ENCODE measurements at places on chromosomes 5 and 9.
A peak's percentile ranks its signal among the peaks of the same experiment; 100 is the strongest.

DNA sequence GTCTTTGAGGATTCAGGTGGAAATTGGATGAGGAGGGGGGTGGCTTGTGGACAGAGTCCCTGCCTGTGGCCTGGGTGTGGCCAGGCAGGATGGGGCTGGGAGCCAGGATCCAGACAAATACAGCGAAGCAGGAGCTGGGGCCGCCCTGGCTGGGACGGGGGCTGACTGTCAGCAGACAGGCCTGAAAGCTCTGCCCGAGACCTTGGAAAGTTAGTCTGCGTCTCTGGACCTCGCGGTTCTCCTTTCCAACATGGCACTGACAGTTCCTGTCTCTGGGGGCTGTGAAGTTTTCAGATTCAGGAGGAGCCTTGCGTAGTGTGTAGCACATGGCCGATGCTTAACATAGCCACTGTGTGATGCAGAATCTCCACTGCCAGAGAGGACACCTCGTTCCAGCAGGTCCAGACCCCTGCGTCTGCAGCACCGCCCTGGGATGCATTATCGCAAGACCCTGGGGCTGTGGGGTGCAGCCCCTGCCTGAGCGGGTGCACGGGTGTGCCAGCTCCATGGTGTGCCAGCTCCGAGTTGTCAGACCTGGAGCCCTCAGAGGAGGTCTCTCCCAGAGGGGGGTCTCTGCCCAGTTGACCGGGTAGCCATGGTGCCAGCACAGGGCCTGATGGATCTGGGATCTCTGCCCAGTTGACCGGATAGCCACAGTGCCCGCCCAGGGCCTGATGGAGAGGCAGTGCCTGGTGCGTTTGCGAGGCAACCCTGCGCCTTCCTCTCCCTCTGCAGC lies 89.3 kb downstream of the COL5A1 start:
- no peak for DNase-seq

GRCh38 chr5:146606893-146607292 lies 90.9 kb upstream of the GPR151 start:
- no peak for DNase-seq

GRCh38 chr5:25224316-25224982 lies 579.7 kb upstream of the CDH10 start:
- peak; percentile 29 for DNase-seq

- DNase-seq = peak; percentile 16
Observed at GRCh38 chr9:98256756-98257155, 1.3 kb upstream of the TBC1D2 start.

DNA sequence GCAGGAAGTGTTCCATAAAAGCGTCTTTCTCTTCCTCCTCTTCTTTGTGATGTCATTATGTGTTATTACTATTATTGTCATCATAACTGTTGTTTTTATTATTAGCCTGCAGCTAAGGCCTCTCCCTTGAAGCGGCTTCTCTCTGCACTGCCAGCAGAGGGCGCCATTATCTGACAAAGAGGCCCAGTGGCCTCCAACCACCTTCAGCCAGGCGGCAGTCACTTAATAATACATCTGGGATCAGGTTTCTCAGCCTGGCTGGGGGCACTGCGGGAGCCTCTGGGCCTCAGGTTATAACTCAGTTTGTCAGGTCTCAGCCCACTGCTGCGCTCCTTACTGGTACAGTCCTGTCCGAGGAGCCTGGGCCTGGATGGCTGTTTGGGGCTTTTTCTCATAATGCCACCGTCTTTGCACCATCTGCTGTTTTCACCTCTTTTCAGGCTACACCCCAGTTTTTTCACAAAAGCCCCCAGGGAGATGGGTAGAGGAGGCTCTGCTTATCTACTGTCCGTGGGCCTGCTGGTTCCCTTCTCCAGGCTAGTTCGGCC lies 281.9 kb downstream of the NSG2 start:
- DNase-seq = peak; percentile 95

DNA sequence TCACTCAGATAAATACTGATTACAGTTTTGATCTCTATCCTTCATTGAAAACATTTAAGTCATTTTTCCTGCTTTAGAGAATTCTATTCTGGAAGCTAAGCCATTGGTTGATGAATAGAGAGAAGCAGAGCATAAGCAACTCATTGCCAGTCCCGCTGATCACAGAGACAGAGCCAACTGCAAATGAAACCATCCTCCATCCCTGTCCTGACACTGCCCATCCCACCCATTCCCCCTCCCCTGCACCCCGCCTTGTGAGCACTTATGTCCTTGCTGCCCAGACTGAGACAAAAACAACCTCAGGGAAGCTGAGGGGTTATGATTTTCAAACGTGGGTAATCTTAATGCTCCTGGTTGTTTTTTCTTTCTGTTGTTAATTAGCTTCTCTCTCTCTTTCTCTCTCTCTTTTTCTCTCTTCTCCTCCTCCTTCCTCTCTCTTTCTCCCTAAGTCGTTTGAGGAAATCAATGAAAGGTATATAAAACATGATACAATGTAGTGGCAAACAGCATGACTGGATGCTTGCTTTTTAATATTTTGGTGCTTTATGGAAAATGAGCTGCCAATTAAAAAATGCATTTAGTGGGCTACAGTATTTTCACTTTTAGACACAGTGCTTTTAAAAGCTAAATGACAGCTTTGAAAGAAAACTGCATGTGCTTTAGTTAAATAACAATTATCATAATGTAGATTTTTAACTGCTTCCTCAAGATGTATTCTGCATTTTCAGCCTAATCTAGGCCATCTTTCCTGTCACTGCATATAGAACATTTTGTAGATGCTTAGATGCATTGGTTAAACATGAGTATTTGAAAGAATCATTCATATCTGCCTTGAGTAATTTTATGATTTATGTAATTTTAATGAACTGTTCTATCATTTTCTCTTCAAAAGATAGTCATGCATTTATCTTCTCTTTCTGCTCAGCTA lies 57.3 kb downstream of the CMYA5 start:
- DNase-seq = no peak

DNA sequence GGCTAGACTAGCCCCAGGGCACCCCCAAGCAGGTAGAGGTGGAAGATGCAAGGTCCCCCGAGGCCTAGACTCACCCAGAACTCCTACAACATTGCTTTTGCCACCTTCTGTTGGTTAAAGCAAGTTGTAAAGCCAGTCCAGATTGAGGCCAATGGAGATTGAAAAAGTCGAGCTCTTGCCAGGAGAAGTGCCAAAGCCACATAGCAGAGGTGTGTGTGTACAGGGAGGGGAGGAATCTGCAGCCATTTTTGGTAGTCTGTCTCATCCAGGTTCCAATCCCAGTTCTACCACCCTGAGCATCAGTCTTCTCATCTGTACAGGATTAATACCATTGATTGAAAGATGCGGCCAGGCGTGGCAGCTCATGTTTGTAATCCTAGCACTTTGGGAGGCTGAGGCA lies 12.3 kb upstream of the URM1 start:
- DNase-seq = no peak

DNA sequence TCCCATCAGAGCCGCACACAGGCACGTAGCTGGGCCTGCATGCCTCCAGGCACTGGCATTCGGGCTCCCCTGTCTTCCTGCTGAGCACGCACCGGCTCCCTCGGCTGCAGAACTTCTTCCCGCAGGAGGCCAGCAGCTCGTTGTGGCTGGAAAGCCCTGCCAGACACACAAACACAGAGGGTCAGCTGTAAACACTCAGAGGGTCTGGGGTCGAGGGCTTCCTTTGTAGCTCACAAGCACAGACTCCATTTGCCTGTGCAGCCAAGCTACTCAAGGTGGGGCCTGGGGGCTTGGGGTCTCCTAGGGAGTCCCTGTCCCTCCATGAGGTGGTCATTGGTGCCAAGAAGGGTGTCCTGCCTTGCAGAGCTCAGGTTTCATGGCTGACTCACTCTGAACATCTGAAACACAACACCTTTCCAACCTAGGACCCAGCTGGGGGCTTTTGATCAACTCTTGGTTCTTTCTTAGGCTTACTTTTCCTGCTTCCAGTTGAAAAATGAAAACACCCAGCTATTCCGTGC lies 211.4 kb downstream of the FSTL4 start:
- no peak for DNase-seq

DNA sequence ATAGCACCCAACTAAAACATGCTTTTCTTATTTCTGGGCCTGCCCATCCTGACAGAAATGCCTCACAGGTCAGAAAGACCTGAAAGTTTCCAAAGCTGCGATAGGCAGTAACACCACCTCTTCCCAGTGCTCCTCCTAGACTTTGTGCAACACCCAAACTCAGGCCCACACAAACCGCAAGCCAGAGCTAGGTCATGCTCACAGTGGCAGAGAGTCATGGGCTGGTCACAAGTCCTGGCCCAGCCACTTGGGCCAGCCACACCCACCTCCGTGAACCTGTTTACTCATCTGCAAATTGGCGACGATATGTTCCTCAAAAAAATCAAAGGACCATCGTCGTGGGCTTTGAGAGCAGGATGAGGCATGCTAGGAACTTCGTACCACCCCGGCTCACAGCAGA lies 44.0 kb upstream of the SLC25A51 start:
- no peak for DNase-seq

GRCh38 chr5:10480237-10480985 lies 38.7 kb downstream of the ROPN1L start:
- no peak for DNase-seq

GRCh38 chr5:127001621-127002296 lies 28.6 kb downstream of the MARCHF3 start:
- DNase-seq = no peak

GRCh38 chr5:143923634-143924266 lies 111.8 kb downstream of the HMHB1 start:
- DNase-seq = no peak

DNA sequence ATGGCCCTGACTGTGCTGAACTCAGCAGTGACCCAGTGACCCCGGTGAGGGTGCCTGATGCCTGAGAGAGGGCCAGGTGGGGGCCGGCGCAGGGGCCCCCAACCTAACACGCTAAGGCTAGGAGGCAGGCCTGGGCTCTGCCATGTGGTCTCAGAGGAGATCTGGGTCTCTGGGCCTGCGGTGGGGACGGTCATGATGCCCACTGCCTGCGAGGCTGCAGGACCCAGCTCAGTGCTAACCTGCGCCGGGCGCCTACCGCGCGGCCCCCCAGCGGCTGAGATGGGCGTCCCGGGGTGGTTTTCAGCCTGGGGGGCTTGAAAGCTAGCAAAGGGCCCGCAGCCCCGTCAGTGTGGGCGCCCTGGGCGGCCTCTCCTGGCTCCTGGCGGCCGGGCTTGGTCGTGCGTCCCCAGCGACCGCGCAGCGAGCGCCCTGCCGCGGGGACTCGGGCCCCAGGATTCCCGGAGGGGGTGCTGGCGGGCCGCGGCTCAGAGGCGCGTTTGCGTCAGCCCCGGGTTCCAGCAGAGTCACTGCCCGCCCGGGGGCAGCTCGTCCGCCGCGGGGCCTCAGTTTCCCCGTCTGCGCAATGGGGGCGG lies 2.5 kb downstream of the EGFL7 start:
- peak; percentile 62 for DNase-seq

GRCh38 chr5:112958093-112959088 lies 18.2 kb upstream of the DCP2 start:
- no peak for DNase-seq

DNA sequence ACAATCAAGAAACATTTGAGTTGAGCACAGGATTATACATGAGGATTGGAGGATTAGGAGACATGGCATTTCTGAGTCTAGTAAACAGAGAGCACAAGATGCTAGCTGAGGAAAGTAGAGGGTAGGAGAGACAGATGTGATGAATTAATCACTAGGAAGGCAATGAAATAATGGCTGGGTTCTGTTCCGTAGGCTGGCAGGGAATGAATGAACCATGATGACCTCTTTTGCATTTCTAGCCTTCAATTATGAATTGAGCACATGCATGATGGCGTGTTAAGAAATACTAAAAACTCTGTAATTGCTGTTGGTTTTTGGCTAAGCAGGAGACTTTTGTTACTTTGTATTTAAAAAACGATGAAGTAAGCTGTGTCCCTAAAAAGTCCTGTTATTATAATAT lies 420.0 kb upstream of the TLE4 start:
- no peak for DNase-seq

DNA sequence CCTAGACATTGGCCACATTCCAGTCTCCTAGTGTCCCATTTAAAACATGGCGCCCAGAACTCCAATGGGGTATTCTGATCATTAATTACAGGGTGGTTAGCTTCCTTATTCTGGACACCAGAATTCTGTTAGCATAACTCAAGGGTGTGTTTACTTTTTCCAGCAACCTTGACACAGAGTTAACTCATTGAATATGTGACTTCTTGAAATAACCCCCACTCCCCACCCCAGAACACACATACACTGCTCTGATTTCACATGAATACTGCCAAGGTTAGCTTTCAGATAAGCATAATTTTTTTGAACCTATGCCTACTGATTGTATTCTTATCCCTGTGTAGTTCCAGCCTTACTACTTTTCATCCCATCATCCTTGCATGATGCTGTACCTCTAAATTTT lies 151.1 kb downstream of the SMARCA2 start:
- DNase-seq = no peak

DNA sequence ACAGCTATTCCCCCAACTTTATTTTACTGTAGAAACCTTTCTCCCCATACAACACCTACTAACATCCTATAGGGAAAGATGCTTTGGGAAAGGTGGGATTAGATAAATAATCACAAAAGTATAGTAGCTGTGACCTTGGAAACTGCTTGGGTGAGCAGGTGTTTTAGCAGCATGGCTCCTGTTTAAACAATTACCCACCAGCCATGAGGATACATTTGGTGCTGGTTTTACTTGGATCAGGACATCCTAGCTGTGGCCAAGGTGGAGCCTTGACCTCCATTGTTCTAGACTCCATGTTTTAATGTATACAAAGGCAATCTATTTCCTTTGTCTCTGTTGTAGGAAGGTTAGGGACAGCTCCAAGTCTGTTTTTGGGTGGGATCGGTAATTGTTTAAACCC lies 56.8 kb upstream of the ALDH1B1 start:
- DNase-seq = no peak

DNA sequence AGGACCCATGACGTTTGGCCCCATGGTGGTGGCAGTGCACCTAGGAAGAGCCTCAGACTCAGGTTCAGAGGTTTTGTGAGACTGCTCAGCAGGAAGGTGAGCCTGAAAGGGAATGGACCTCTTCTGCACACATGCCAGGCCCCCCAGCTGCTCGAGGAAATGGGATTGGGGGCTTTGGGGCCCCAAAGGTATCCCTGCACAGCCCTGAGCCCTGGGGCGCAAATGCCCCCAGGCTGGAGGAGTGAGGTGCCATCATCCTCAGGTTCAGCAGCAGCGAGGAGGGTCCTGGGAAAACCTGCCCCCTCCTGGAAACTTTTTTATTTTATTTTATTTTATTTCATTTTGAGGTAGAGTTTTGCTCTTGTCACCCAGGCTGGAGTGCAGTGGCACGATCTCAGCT lies 171.8 kb upstream of the MVB12B start:
- no peak for DNase-seq
